ENCODE measurements at places on chromosomes 5 and 9.

- no peak for DNase-seq
Observed at GRCh38 chr5:54294097-54294667, 16.2 kb downstream of the ARL15 start.

DNA sequence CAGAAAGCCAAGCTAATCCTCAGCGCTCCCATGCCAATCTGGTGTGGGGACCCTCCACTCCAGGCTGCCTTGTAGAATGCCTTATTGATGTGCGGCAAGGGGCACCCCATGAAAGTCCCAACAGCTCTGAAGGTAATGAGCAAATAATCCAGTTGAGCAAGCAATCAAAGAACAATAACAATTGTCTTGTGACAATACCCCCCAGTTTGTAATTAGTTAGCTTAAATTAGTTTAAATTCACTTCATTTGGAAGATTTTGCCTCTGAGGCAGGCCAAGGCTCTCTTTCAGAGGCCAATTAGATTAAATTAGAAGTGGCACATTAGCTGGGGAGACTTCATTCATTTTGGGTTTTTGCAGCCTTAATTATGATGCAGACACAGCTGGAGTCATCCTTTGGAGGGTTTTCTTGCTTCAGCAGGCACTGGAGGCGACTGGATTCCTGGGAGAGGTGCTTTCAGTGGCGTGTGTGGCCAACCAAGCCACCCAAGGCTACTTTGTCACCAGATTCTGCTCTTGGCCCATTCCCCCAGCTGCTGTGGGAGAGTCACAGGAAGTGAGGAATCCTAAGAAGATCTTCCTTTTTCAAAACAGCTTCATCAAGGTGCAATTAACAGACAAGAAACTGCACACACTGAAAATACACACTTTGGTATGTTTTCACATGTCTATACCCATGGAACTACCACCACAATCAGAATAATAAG is 17.9 kb upstream of the FBP1 start:
- no peak for DNase-seq

DNA sequence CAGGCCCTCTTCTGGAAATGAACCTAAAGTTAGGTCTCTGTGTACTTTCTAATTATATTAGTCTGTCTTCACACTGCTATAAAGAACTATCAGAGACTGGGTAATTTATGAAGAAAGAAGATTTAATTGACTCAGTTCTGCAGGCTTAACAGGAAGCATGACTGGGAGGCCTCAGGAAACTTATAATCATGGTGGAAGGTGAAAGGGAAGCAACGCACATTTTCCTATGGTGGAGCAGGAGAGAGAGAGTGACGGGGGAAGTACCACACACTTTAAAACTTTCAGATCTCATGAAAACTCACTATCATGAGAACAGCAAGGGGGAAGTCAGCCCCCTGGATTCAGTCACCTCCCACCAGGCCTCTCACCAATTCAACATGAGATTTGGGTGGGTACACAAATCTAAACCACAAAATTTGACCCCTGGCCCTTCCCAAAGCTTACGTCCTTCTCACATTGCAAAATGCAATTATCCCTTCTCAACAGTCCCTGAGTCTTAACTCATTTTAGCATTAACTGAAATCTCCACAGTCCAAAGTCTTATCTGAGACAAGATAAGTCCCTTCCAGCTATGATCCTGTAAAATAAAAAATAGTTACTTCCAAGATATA is 40.7 kb downstream of the TRIP13 start:
- DNase-seq = no peak

GRCh38 chr5:100165309-100165708 is 369.9 kb upstream of the FAM174A start:
- peak; percentile 7 for DNase-seq

DNA sequence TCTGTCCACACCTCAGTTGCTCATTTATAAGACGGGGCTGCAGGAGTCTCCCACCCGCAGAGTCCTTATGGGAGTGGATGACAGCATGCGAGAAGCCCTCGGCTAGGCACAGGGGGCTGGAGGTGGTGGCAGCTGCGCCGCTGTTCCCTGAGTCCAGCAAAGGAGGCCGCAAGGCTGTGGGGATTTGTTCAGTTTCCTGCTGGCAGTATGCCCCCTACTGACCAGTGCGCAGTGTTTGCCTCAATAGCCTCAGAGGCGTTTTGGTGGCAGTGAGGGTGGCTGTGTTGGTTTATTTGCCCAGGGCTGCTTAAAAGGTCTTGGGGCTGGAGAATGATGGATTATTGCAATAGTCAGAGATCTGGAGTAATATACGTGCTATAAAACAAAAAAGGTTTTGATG is 176.3 kb upstream of the OTULINL start:
- DNase-seq = no peak

GRCh38 chr9:9341203-9341602 is 1271.6 kb downstream of the PTPRD start:
- DNase-seq = no peak

GRCh38 chr5:127839072-127839471 is 135.9 kb downstream of the CCDC192 start:
- DNase-seq = no peak

DNA sequence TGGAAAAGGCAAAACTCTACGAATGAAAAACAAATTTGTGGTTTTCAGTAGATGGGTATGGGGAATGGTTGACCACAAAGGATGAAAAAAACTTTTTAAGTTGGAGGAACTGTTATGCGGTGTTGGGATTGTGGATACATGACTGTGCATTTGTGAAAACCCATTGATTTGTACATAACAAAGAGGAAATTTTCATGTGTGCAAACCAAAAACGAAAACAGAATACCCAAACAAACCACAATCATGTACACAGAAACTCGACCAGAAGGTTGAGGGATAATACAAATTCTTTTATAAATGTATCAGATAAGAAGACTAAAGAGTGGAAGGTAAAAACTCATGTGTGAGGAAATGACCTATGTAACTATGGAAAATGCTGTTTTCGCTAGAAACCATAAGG is 1012.4 kb downstream of the CDH18 start:
- DNase-seq = no peak

- DNase-seq = no peak
Observed at GRCh38 chr9:118003240-118003639, 299.0 kb downstream of the TLR4 start.

DNA sequence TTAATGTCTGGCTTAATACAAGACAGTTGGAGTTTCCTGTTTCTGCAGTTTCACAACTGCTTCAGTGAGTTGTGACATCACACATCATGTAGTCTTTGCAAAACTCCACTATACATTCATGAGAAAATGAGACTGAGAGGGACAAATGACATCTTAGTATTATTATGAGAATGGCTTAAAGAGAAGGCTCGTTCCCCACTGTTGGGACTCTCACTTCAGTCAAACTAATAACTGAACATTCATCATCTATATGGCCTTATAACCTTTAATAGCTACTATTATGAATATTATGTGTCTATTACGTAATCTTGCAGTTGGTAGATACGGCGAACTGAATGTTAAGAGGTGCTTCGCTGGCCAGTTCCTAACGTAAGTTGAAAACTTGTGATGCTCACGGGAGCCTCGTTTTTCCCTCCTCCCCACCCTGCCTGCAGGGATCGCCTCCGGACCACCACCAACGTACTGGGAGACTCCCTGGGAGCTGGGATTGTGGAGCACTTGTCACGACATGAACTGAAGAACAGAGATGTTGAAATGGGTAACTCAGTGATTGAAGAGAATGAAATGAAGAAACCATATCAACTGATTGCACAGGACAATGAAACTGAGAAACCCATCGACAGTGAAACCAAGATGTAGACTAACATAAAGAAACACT is 79.4 kb downstream of the SLC1A3 start:
- peak; percentile 52 for DNase-seq

GRCh38 chr5:131381021-131381420 is 117.2 kb downstream of the CDC42SE2 start:
- DNase-seq = no peak

- DNase-seq = no peak
Observed at GRCh38 chr5:36624277-36624676, 17.9 kb downstream of the SLC1A3 start.

GRCh38 chr5:142432961-142433360 is 108.1 kb upstream of the SPRY4 start:
- no peak for DNase-seq

DNA sequence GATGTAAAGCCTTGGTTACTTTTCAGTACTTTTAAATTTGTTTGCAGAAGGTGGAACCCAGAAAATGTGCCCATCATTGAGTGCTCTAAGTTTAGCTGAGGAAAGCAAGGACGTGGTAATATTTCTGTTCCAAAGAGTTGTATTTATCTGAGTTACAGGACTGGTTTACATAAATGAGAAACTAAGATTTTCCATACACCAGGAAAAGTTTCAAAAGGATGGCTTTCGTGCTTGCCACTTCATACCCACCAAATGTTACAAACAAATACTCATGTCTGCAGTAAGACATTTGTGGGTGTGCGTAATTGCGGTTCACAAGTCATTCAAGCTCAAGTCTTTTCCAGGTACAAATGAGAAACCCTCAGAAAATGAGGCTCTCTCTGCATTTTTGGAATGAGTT is 68.1 kb downstream of the CWC27 start:
- no peak for DNase-seq

- no peak for DNase-seq
Observed at GRCh38 chr9:99561961-99562565, 259.6 kb upstream of the NR4A3 start.

GRCh38 chr9:98994172-98995058 is 50.7 kb downstream of the COL15A1 start:
- no peak for DNase-seq

GRCh38 chr5:135993335-135993879 is 35.4 kb upstream of the TGFBI start:
- DNase-seq = no peak

GRCh38 chr5:132458651-132459030 is 31.9 kb downstream of the IRF1 start:
- no peak for DNase-seq

- DNase-seq = no peak
Observed at GRCh38 chr5:132372127-132372526, 2.6 kb downstream of the SLC22A5 start.

- DNase-seq = no peak
Observed at GRCh38 chr5:159257007-159257406, 6.1 kb upstream of the UBLCP1 start.

DNA sequence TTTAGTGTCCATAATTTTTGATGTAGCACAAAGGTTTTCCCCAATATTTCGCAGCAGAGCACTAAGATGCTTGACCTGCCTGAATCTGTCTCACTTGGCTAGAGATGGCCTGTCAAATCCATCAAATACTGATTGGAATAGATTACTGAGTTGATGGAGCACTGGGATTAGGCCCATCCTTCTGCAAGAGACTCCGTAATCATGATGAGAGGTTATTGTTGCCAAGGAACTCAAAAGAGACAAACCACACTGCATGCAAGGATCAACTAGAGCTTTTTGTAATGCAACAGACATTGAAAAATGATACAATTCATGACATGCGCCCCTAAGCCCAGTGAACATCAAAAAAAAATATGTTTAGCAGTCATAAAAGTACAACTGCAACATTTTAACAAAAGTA is 585.3 kb upstream of the GRAMD2B start:
- no peak for DNase-seq

- no peak for DNase-seq
Observed at GRCh38 chr9:33285502-33285901, 4.8 kb upstream of the NFX1 start.

- no peak for DNase-seq
Observed at GRCh38 chr5:149450199-149450598, 71.1 kb upstream of the IL17B start.

Data from GM13977 (cell line).